ENCODE measurements at places on chromosomes 12 and 14. TPM values are rescaled to one million over a fixed set of nuclear protein-coding genes. Genes with fewer than 3 reads are reported as not detected.

The LHX5 gene
- total RNA-seq = 0.16 TPM

The SIX1 gene
- 0.49 TPM for total RNA-seq

The ETFRF1 gene
- 17.7 TPM for total RNA-seq

The TAS2R7 gene
- not detected for total RNA-seq

The EPYC gene
- not detected for total RNA-seq

The POLE2 gene
- total RNA-seq = 34.6 TPM

The CACNA2D4 gene
- 0.69 TPM for total RNA-seq

The CPNE8 gene
- 3.4 TPM for total RNA-seq

The ATF7IP gene
- total RNA-seq = 27.1 TPM

The GPR137C gene
- total RNA-seq = 0.07 TPM

The AKAP3 gene
- total RNA-seq = 0.44 TPM

The NOVA1 gene
- total RNA-seq = not detected

The KRT79 gene
- 0.27 TPM for total RNA-seq

The GLT1D1 gene
- total RNA-seq = 0.04 TPM

The SLC25A47 gene
- total RNA-seq = 0.25 TPM

The METTL3 gene
- total RNA-seq = 63.3 TPM

The DACT1 gene
- 0.13 TPM for total RNA-seq

The PLEK2 gene
- not detected for total RNA-seq

The NRIP2 gene
- total RNA-seq = not detected

The ADAMTS20 gene
- 0.09 TPM for total RNA-seq

The LETMD1 gene
- 70.1 TPM for total RNA-seq

The PLD4 gene
- total RNA-seq = 0.24 TPM

The PLBD2 gene
- 33.1 TPM for total RNA-seq

The MUCL1 gene
- not detected for total RNA-seq

The TAC3 gene
- 1.7 TPM for total RNA-seq

The TTC9 gene
- total RNA-seq = 0.02 TPM

The RFX4 gene
- not detected for total RNA-seq

The CLEC1B gene
- total RNA-seq = not detected

The HOXC9 gene
- total RNA-seq = 9.3 TPM

The ZNF84 gene
- 10.3 TPM for total RNA-seq

The LGR5 gene
- total RNA-seq = not detected

The SMIM41 gene
- total RNA-seq = not detected
